ENCODE measurements at places on chromosomes 16 and 17.

GRCh38 chr17:45700171-45701090 is 83.7 kb upstream of the CRHR1 start:
- no peak for DNase-seq

GRCh38 chr17:27982688-27983087 is 59.8 kb upstream of the NLK start:
- DNase-seq: no peak

GRCh38 chr17:38739305-38739704 is 8.8 kb downstream of the PCGF2 start:
- DNase-seq: no peak

DNA sequence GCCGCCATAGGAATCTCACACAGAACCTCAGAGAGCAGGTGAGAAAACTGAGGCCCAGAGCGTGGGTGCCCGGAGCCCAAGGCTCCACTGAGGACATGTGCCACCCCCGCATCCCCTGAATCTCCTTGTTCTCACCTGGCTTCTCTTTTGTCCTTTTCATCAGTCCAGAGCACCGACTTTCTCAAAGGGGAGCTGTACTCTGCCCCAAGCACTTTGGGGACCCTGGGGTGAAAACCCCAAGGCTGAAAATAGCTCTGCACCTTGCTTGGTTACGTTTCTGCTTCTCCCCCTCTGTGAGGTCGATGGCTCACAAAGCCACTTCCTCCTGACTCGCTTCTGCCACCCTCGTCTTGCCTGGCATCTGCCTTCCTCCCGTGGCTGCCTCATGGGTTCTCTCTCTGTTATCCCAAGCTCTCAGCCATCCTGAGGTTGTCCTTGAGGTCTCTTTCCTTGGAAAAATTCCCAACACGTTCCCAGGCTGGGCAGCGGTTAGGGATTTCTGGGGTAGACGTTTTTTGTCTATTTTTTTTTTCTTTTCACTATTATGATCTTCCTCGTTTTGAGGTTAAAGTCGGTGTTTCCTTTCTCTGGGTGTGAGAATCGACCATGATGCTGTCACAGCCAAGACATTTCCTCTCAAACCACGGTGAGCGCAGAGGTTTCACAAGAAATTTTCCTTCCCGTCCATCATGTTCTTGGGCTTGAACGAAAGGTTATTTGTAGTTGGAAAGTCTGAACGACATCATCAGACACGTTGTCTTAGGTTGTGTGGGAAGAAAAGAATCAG is 37.2 kb downstream of the IRF8 start:
- DNase-seq: no peak

GRCh38 chr17:9499041-9499440 is 76.6 kb downstream of the STX8 start:
- DNase-seq: no peak

DNA sequence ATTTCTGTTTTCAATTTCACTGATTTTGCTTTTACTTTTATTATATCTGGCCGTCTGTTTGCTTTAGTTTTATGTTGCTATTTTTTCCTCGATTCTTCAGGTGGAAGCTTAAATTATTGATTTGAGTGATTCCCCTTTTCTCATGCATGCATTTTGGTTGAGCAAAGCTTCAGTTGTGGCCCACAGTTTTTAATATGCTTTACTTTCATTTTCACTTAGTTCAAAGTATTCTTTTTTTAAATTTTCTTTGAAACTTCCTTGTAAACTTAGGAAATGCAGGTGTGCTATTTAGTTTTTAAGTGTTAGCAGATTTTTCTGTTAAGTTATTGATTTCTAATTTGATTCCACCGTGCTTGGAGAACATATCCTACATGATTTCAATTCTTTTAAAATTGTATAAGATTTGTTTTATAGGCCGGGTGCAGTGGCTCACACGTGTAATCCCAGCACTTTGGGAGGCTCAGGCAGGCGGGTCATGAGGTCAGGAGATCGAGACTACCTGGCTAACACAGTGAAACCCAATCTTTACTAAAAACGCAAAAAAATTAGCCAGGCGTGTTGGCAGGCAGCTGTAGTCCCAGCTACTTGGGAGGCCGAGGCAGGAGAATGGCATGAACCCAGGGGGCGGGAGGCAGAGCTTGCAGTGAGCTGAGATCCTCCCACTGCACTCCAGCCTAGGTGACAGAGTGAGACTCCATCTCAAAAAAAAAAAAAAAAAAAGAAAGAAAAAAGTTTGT is 531.2 kb downstream of the KIF2B start:
- no peak for DNase-seq

All from NCI-H1048 (cell line).